Activated CD4-positive, alpha-beta T cell treated with anti-CD3 and anti-CD28 coated beads for 36 hours (primary cell): ENCODE measurements at places on chromosomes 5 and 9.

- DNase-seq: no peak
These were observed 312.7 kb upstream of the PDE4D start for GRCh38 chr5:60206234-60206633.

DNA sequence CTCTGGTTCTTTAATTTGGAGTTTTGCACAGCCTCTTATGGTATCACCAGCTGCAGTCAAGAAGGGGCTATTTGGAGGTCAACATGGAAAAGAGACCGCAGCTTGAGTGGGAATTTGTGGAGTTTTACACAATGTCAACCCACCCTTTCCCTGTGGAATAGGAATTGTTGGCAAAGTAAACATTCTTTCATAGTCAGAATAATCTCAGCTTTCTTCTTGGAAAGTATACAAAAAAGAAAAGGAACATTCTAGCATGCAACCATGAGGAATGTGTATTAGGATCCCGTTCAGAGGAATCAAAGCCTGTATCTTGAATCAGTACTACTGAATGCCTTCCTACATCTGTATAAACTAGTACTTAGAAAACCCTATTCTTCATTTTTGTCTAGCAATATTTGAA is 107.6 kb downstream of the LURAP1L start:
- DNase-seq: no peak

GRCh38 chr5:179272326-179273072 is 72.8 kb downstream of the ADAMTS2 start:
- no peak for DNase-seq

GRCh38 chr5:87674235-87674634 is 261.5 kb upstream of the CCNH start:
- no peak for DNase-seq

DNA sequence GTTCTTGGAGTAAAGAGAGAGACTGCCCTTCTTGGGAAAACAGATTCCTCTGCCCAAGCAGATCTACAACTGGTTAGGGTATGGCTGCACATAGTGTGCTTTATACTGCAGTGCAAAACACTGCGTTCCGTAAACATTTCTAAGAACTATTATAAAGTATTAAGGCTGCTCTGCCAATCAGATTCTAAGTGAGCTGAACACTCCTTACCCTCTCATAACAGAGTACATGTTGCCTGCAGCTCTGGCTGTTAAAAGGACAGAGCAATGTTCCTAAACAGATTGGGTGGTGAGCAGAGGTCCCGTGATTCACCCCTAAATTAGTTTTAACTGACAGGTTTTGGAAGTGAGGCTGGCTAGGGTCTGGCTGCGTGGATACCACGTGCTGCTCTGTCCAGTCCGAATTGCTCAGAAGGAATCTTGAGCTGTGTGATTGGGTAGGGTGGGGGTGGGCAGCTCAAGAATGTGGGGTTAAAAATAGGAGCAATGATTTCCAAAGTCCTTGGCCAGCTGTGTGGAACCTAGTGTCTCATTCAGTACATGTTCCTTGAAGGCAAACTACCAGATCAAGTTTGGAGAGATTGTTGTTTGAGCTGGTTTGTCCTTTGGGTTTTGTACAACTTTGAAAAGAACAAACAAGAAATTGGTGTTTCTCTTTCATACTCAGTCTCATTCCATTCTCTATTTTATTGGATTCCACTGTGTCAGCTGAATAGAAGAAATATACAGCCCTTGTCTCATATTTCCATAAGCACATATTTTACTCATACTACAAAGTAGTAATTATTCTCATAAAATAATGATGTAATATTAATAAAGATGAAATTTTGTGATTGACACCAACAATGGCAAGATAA is 497.6 kb upstream of the CD180 start:
- no peak for DNase-seq

GRCh38 chr5:124194282-124194681 is 552.2 kb downstream of the ZNF608 start:
- DNase-seq: no peak

DNA sequence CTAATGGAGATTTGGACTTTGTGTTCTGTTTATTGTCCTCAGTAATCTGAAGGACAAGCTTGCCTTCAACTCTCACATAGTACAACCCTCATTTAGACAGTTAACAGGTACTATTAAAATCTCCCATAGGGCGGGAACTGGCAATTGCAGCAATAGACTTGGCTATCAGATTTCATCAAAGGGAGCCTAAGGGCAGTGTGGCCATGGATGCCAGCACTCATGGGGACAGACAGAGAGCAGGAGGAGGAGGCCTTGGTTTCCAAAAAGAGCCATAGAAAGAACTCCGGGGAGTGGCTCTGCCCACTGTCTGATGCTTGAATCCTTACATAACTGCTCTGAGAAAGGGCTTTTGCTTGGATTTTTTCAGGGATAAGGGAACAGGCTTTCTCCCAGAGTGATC is 6.8 kb downstream of the SLC36A1 start:
- no peak for DNase-seq

DNA sequence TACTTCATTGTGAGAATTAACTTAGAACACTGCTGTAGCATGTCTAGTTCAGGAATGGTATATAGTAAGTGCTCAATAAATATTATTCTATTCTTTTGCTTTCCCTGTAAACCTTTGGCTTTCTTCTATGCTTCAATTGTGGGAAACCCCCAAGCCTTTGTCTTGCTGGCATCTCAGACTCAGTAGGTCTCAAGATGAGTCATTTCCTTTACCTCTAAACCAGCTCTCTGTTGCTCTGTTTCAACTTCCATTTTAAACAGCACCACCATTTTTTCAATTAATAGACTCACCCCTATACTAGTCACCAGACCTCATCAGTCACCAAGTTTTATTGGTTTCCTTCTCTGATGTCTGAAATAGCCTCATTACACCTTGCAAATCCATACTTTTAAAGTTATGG is 43.5 kb downstream of the DMAC1 start:
- peak; percentile 30 for DNase-seq

GRCh38 chr5:93746406-93747056 is 5.1 kb upstream of the POU5F2 start:
- DNase-seq: no peak

DNA sequence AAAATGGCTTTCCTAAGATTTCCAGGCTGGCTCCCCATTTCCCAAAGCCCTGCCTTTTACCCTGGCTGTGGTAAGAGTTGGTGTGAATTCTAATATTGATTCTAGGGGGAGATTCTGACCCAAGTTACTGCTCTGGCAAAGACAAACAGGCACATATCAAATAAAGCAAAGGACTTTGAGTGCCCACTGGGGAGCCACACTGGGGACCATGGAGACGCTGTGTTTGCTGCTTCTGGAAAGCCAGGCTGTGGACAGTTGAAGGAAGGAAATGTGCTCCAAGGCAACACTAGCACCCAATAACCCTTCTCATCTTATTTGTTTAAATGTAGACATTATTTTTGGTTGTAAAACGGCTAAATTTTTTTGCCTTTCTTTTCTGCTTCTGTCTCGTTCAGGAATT is 78.7 kb downstream of the SNCAIP start:
- DNase-seq: no peak

GRCh38 chr9:123093141-123093540 is 59.7 kb downstream of the GPR21 start:
- no peak for DNase-seq
